ENCODE measurements at places on chromosomes 11 and 22.

DNA sequence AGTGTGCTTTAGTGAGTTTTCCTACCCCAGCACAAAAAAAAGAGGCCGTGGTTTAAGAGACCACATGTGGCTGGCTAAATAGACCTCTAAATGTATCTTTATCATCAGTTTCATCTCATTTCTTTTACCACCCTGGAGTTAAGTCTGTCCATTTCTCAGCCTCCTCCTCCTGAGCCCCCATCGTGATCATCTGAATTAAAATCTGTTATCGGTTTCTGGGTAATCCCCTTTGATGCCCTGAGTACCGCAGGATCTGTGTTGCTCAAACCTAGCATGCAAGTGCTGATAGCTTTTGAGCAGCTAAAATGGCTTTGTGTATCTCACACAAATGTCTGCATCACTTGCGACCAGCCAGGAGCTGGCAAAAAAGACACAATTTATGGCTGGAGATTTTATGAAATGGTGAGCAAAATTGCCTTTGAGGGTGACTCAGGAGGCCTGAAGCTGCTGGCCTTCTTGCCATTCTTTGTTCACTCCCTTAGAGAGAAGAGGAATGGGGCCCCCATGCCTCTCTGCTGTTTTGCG lies 236.5 kb downstream of the NTM start:
- DNase-seq, result no peak

DNA sequence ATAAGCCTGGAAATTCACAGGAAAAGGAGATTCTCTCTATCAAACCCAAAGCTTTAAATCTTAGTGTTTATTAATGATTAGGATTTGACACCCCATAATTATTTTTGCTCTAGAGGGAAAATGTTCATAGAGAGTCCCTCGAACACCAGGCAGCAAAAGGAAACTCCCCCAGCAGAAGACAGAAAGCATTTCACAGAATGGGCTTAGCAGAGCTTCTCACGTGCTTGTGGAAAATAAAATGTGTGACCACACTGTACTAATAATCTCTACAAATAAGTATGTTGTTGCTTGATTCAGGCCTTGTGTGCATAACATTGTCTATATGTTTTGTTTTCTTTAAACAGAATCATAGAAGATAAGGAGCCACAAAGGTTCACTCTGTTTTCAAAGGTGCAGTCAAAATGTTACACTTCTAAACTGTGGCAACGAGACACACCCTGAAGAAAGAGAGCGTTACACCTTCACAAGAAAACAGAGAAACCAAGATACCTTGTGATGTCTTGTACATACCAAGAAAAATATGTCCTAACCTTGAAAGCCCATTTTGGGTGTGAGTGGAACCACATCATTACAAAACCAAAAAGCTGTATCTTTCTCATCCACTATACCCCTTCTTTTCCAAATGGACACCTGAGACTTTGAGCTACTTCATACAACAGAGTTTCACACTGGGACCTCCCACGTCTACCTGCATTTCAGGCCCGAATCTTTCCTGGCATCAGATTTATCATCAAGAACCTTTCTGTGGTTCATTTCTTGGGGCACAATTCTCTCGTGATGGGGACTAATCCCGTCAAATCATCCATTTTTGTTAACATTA lies 282.5 kb downstream of the ETS1 start:
- DNase-seq, result no peak

DNA sequence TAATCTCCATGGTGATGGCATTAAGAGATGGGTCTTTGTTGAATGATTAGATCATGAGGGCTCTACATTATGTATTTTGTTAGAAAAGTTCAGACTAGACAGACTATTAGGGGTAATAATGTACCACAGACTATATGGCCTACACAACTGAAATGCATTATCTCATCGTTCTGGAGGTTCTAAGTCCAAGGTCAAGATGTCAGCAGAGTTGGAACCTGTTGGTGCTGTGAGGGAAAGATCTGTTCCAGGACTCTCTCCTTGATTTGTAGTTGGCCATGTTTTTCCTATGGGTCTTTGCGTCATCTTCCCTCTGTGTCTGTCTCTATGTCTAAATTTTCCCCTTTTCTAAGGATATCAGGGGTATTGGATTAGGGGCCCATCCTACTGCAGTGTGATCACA lies 8.4 kb upstream of the GLYATL1 start:
- DNase-seq, result no peak

- DNase-seq, result no peak
These were observed 28.3 kb downstream of the OSBPL5 start for GRCh38 chr11:3136546-3137455.

DNA sequence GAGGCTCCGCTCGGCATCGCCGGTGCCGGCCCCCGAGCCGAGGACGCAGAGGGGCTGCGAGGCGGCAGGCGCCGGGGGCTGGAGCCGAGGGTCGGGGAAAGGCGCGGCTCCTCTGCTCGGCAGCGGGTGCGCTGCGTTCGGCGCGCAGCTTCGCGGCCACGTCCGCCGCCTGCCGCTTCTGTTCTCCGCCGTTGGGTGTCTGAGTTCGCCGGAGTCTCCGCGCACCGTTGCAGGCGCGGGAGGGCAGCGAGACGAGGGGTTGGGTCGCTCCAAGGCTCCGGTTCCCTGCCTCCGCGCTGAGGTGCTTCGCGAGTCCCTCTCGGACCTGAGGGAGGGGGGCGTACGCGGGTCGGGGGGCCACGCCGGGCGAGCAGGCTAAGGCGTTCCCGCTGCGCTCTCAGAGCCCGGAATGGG lies 347 bp downstream of the MN1 start:
- no peak for DNase-seq

DNA sequence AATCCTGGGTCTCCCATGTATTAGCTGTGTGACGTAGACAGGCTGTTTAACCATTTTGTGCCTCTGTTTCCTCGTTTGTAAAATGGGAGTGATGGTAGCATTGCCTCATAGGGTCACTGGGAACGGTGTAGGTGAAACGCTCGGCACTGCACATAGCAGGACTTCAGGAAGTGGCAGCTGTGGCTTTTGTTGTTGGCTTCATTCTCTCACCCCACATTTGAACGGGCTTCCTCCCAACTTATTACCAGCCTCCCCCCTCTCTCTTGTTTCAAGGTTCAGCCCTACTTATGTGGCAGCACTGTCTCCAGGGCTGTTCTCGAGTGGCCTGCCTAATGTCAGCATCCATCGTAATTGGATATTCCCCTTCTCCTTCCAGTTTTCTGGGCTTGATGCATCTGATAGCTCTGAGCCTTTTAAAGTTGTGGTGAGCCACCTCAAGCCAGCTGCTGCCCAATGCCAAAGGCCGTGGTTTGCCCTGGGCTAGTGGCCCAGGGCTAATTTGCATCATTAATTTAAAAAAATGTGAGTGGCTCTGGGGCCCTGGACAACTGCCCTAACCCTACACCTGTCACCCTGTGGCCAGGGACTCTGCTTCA lies 217.8 kb upstream of the TBCEL start:
- DNase-seq, result no peak

DNA sequence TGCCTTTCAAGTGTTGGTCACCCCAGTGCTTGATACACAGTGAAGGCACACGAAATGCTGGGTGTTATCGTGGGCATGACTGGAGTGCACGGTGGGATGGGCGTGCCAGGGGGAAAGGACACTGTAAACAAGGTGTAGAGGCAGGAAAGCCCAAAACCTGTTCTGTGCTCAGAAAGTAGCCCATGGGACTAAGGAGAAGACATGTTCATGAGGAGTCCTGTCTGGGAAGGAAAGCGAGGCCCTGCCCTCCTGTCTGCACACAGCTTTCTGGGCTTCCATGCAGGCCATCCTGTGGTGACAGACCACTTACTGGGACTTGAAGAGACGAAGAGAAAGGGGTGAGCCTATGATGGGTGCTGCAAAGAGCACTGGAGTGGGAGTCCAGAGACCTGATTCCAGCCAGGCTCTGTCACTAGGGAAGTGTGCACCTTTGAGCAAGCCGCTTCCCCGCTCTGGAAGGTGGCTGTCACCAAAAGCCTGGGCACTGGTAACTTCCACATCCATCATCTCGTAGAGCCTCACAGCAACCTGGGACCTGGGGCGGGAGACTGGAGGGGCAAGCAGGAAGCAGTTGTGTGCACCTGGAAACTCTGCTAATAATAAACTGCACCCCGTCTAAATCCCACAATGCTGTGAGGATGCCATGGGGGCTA lies 846 bp upstream of the POU2F3 start:
- no peak for DNase-seq

DNA sequence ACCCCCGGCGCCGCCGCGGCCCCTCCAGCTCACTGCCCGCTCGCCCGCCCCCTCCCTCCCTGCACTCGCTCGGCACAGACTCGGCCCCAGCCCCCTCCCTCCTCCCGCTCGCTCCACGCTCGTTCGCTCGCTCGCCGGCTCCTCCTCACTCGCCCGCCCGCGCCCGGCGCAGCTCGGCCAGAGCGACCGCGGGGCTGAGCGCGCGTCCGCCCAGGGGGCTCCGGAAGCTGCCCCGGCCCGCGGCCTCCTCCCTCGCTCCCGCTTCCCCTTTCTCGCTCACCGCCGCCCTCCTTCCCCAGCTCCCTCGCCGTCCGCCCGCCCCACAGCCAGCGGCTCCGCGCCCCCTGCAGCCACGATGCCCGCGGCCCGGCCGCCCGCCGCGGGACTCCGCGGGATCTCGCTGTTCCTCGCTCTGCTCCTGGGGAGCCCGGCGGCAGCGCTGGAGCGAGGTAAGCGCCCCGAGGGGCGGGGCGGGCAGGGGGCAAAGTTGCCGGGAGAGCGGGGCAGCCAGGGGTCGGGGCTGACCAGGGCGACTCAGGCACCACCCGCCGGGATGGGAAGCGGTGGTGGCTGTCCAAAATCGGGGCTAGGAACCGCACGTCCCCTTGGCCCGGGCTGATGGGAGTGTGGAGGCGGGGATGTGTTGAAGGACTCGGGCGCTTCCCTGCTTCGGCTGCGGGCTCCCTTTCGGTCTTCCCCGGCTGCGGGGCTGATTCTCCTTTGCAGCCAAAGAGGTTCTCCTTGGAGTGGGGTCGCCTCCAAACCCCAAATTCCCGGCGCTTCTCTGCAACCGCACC lies at the start of gene SEZ6L:
Gene SEZ6L, plus strand, starts transcription at position 148 of the 797 bp plus-strand sequence. Its CDS starts 208 bp downstream, at position 356.
- no peak for DNase-seq

DNA sequence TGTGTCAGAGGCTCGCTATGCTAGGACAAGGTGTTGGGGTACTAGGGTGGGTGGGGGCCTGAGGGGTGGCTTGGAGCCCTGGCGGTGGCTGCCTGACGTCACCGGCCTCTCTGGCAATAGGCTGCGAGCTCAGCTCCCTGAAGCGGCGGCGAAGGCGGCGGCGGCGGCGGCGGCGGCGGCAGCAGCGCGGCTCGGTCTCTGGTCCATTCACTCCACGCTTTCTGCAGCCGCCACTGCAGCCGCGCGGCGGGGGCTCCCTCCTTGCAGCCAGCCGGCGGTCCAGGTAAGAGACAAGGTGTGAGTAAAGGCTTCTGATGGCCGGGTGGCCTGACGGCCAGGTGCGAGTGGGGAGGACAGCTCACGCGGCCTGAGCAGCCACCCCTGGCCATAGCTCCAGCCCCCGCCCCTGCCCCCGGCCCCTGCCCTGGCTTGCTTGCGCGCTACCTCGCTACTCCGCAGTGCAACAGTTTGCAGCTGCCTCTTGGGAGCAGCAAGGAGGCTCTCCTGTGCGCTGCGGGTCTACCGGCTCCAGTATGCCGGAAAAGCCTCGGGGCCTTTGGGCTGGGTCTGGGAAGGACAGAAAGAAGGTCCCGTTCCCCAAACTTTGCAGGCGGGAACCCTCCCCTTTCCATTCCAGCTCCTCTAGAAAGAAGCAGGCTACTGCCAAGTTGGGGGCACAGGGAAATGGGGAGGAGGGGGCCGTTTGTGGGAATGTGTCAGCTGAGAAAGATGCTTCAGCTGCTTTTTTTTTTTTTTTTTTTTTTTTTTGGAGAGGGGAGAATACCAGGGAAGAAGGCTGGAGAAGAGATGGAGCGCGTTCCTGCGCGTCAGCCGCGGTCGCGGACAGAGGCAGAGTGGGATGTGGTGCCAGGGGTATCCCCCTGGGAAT lies at the start of gene C11orf87:
Gene C11orf87, plus strand, starts transcription at position 210 of the 889 bp plus-strand sequence. CDS start 1,444 bp downstream, outside the sequence.
- DNase-seq, result no peak

- DNase-seq, result no peak
These were observed 2.1 kb downstream of the PNPLA3 start for GRCh38 chr22:43925433-43926348.

- DNase-seq, result no peak
These were observed 85.2 kb downstream of the PPP6R3 start for GRCh38 chr11:68545796-68546195.

DNA sequence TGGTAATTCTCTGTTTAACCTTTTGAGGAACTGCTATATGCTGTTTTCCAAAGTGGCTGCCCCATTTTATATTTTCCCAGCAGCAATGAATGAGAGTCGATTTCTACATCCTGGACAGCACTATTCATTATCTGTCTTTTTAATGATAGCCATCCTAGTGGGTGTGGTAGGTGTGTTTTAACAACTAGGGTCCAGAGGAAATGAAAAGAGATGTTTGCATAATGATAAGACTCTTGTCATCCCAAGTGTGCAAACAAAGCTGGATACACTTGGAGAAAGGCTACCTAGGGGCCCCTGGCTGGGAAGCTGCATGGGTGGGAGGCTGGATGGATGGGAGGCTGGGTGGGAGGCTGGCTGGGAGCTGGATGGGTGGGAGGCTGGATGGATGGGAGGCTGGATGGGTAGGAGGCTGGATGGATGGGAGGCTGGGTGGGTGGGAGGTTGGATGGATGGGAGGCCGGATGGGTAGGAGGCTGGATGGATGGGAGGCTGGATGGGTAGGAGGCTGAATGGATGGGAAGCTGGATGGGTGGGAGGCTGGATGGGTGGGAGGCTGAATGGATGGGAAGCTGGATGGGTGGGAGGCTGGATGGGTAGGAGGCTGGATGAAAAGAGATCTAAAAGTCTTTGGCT lies 158.0 kb downstream of the DSCAML1 start:
- DNase-seq, result no peak

- DNase-seq, result no peak
These were observed 51.7 kb downstream of the PITPNB start for GRCh38 chr22:27867085-27867952.

- no peak for DNase-seq
These were observed 71.4 kb downstream of the SLC1A2 start for GRCh38 chr11:35347921-35348331.

DNA sequence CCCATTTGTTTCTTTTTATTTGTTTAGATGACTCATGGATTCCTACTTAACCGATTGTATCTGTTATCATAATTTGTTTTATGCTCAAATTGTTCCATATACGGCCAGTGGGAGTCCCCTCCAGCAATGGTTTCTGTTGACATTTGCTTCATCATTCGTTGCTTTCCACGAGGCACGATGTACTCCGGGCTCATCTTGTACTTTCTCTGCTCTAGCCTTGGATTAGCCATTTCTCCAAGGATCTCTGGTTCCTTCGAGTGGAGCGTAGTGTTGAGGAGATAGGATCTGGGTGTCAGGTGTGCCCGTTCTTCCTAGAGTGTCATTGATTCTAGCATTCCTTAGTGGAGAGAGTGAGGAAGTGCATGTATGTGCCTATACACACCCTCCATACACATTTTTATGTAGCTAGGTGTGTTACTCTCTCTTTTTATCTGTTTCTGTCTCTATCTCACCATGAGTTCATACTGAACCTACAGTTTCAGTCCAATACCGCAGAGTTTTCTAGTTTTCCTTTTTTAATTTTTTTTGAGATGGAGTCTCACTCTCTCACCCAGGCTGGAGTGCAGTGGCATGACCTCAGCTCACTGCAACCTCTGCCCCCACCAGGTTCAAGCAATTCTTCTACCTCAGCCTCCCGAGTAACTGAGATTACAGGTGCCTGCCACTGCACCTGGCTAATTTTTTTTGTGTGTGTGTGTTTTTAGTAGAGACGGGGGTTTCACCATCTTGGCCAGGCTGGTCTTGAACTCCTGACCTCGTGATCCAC lies 31.4 kb downstream of the TECTA start:
- DNase-seq, result no peak

GRCh38 chr11:11318461-11318860 lies 34.6 kb downstream of the CSNK2A3 start:
- no peak for DNase-seq
